ENCODE measurements at places on chromosomes 6 and 20. TPM values are rescaled to one million over a fixed set of nuclear protein-coding genes. Genes with fewer than 3 reads are reported as not detected.

- no peak for DNase-seq
Observed at GRCh38 chr6:131929264-131929663, 21.9 kb downstream of the CCN2 start.

DNA sequence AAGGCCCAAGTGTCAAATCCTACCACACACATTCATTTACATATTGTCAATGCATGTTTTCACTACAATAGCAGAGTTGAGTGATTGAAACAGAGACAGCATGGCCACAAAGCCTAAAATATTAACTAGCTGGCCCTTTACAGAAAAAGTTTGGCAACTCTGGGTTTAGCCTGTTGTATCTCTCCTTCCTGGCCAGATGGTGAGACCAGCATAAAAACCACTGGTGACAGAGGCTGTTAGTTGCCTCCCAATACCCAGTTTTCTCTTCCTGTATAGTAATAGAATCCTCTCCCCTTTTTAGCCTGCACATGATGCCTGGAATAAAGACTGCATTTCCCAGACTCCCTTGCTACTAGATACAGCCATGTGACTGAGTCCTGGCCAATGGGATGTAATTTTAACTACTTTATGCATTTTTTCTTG is 100.0 kb upstream of the TAB2 start:
- no peak for DNase-seq

- peak; percentile 75 for DNase-seq
Observed at GRCh38 chr6:85404564-85405174, 45.2 kb upstream of the NT5E start.

Gene CRISP3
- total RNA-seq, result not detected
